ENCODE measurements at places on chromosomes 7 and 10.

GRCh38 chr10:118843647-118844265, 89.0 kb upstream of the CACUL1 start:
- DNase-seq, result no peak

DNA sequence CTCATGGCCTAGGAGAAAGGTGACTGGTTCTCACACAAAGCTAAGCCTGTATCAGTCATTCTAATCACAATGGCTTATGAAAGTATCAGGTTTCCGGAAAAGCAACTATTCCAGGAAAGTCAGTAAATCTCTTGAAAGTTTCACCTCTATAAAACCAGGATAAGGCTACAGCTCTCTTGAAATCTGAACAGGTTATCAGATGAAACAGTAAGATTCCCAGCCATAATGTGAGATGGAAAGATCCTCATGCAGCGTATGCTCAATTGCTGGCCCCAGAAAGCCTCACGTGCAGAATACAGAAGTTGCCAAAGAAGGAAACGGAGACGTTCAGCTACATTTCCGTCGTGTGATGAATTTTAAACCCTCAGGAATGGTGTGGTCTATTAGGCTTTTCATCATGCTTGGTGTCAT, 90.0 kb downstream of the PFKFB3 start:
- no peak for DNase-seq

DNA sequence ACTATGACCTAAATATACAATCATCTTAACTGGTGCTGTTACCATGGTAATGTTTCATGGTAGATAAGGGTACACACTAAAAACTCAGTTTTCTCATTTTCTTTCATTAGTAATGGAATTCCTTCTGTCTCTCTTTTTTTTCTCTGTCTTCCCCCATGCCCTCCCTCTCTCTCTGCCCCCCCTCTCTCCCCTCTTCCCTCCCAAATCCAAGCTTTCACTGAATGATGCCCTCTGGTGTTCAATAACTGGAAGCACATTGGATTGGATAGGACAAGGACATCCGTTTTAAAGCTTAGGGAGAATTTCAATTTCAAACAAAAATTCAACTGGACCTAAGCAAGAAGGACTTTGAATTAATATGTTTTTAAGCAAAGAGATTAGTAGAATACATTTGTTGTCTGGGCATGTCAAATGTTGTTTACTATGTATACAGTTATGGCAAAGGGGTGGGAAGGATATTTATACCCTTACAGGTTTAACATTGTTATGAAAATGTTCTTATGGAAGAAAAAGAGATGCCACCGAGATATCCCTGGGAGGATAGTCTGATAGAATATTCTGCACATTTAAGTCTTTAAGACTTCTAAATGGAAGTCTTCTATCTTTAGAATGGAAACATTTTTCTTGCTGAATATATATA, 6.1 kb downstream of the CHRM2 start:
- DNase-seq, result no peak

- no peak for DNase-seq
Observed at GRCh38 chr10:130341356-130341755, 205.2 kb downstream of the GLRX3 start.

DNA sequence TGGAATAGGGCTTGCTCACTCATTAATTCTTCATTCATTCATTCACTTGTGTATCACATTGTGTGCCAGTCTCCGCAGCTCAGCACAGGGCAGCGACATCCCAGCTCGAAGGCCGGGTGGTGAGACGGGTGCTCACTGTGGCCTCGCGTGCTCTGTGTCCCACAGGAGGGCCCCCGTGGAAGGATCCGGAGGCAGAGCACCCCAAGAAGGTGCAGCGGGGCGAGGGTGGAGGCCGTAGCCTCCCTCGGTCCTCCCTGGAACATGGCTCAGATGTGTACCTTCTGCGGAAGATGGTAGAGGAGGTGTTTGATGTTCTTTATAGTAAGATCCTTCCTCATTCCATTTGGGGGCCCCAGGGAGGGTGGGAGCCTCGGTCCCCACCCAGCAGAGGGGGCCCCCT, 61.6 kb downstream of the GTF2IRD1 start:
- no peak for DNase-seq

- DNase-seq, result no peak
Observed at GRCh38 chr10:88045656-88046415, 182.4 kb downstream of the PTEN start.

All from activated naive CD8-positive, alpha-beta T cell treated with anti-CD3 and anti-CD28 coated beads, Interleukin-2, amount 10 ng/mL, durations not matched to agents 7 days and 5 days (primary cell).